NCI-H187 (cell line): ENCODE measurements at places on chromosomes 2 and 18.

DNA sequence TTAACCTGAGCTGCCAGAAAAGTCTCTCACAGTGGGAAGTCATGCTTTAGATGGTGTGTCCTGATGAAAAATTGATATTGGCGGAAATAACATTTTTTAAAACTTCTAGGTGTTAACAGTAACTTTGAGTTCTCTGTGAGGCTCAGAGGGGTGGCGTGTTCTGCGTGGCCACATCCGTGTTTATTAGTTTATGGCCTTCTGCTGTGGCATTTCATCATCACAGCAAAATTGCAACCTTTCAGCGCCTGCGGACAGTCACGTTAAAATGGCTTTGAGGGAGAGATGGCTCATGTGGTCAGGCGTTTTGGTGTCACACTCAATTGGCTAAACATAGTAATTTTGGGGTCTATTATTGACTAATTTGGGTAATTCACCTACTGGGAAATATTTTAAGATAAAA, 42.4 kb downstream of the KLHL29 start:
- DNase-seq = no peak

GRCh38 chr18:76573325-76574025, 78.4 kb upstream of the ZNF516 start:
- no peak for DNase-seq

DNA sequence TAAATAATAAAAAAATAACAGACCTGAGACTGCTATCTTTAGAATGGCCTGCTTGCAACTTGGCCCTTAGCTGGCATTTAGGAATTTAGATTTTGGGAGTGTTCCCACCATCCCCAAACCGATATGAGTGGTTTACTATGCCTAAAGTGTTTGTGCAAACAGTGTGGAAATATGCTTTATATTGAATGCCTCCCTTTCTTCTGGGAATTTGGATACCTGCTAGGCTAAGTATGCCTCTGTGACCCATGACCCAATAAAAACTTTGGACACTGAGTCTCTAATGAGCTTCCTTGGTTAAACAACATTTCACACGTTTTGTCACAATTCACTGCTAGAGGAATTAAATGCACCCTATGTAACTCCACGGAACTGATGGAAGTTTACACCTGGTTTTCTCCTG, 73.2 kb downstream of the BMPR2 start:
- DNase-seq = no peak

DNA sequence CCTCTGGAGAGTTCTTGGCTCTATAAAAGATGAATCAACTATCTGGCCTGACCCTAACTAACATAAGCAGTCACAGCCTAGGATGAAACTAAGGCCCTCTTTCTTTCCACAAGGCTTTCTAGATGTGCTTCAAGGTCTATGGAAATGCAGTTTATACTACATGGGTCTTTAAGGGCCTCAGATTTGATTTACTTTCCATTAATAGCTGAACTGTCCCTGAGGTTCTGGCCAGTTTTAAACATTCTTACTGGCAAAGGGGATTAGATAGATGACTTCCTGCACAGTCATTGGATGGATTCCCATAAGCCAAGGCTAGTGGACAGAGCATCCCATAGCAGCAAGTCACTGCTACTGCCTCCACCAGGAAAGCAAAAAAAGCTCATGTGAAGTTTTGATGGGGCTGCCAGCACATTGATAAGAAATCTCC, 38.1 kb upstream of the LCLAT1 start:
- no peak for DNase-seq

- no peak for DNase-seq
These were observed 6.0 kb downstream of the MAP3K2 start for GRCh38 chr2:127381762-127382161.

- no peak for DNase-seq
These were observed 23.4 kb downstream of the TCF7L1 start for GRCh38 chr2:85156619-85157018.

DNA sequence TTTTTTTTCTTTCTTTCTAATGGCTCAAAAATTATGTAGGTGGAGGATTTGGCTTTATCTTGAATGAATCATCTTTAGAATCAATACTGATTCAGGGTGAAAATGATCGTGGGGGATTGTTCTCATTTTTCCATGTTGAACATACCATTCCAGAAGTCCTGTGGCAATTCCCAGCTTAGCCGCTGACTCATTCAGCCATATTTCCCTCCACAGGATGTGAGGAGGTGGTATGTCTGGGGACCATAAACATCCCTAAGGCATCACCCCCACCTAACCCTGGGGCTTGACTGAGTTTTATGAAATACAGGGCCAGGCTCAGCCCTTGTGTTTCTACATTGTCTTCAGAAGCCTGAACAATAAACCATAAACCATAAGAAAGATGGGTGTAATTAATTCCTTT, 92.7 kb upstream of the FN1 start:
- DNase-seq = no peak

- DNase-seq = no peak
These were observed 398.3 kb downstream of the ALK start for GRCh38 chr2:29522951-29523669.

GRCh38 chr2:100422320-100423055, 5.0 kb upstream of the CHST10 start:
- DNase-seq = no peak

GRCh38 chr2:44330801-44331200, 30.5 kb downstream of the PREPL start:
- DNase-seq = no peak

DNA sequence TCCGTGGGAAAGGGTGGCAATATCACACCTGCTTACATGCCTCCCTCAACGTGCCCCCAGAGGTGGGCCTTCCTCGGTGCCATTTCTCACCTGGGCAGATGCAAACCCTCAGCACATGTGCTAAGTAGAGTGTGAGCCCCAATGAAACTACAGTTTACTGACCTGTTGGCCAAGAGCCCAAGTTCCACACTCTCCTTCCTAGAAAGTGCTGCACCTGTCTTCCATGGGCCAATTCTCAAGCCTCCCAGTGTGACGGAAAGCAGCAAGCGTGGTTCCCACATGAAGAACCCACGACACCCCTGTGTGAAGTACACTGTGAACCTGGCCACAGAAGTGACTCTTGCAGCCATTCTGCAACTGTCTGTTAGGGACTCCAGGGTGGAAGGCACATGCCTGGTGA, 73.7 kb downstream of the UXS1 start:
- DNase-seq = no peak

DNA sequence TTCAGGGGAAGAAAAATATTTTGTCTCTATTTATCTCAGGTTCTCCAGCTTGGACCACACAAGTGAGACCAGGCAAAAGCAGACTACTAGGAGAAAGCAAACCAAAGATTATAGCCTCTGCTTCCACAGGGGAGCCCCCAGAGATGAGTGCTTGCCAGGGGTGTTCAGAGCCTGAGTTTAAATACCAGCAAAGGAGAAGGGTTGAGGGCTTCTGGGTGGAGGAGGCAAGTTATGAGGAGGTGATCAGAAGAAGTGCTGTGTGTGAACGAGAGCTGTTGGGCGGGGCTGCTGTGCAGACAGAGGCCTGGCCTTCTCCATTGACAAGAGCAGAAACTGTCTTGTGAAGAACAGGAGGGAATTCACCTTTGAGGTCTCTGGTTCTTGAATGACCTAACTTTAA, 32.8 kb upstream of the PXDN start:
- no peak for DNase-seq

DNA sequence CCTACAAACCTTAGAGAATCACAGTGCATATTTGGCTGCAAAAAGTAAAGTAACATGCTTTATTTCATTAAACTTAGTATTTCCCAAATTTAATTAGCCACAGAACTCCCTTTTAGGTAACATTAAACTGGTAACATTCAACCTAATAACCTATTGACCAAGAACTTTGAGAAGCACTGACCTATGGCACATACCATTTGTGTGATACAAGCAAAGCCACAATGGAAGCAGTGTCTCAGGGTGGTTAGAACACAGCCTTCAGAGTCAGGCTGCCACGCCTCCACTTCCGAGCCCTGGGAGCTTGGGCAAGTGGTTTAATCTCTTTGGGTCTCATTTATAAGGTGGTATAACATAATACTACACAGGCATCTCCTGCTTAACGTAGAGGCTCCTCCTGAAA, 301.4 kb downstream of the PDE11A start:
- no peak for DNase-seq

DNA sequence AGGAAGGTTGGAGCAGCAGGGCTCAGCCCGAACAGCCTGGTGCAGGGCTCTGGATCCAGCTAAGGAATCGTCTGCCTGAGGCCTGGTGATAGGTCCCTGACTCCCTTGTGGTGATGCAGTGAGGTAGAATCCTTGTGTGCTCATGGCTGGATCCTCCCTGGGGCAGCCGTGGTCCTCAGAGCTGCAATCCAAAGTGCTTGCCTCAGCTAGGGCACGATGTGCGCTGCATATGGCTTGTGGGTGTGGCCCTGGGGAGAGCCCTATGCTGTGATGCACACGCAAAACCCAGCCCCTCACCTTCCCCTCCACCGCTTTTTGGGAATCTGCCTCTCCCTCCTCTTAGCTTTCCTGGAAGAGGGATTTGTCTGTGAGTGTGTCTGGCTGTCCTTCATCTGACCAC, 142.2 kb downstream of the DYSF start:
- no peak for DNase-seq

DNA sequence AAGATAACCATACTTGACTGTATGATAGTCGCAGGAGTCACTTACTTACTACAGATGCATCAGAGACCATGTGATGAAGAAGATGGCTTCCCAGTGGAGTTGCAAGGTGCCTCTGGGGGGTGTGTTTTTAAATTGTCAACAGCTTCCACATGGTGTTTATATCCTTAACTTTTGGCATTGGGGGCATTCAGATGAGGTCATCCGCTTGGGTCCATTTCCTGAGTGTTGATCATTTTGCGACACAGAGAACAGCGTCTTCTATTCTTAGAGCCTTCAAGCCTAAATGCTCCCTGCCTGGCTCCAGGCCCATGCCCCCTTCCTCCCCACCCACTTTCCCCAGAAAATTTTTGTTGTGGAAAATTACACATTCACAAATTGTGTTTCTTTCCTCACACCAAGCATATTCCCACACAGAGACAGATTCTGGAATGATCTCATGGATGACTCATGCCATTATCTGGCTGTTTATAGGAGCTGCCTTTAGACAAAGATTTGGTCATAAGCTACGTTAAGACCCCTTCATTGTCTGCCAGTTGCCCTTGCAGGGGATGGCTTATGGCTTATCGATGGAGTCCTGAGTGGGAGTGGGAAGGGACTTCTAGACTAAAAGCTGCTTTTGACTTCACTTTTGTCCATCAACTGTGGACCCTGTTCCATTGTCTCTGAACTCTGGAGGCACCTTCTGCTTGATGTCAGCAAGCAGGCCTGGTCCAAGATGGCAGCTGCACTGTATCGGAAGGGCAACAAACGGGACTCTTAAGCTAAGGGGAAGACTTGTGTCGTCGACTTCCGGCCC, 91.8 kb downstream of the CABLES1 start:
- no peak for DNase-seq

DNA sequence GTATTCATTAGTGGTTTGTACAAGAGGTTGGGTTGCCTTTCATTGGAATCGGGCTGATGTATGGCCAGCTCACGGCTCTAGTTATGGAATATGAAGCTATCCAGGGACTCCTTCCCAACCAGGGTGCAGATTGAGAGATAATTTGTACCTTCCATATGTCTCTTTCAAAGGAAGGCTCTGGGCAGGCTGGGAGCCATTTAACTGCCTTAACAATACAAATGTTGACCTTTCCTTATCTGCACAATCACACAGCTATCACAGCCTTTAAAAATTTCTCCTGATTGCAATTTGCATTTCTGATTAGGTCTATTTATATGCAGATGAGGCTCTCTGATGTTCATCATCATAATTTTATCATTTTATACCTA, 58.7 kb downstream of the MYO3B start:
- DNase-seq = no peak
